Stimulated activated CD4-positive, alpha-beta T cell treated with anti-CD3 and anti-CD28 coated beads, TNF-alpha, amount 100 ng/mL, for 4 hours (primary cell): ENCODE measurements at places on chromosomes 7 and 10.

GRCh38 chr7:17934612-17935240, 5.6 kb downstream of the SNX13 start:
- no peak for DNase-seq

GRCh38 chr7:20543500-20543899, 72.0 kb upstream of the ABCB5 start:
- no peak for DNase-seq

DNA sequence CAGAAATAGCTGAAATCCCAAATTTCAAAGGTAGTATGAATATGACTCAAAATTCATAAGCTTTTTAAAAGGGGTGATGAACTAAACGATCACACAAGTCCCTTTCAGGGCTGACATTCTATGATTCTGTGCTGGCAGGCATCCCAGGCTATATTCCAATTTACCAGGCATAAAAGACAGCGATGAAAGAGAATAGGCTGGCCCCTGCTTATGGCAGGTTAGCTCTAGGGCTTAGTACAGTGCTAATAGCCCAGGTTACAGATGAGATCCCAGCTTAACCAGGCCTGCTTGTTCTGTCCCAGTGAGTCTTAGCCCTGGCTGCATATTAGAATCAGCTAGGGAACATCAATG, 56.4 kb downstream of the CDHR3 start:
- no peak for DNase-seq

DNA sequence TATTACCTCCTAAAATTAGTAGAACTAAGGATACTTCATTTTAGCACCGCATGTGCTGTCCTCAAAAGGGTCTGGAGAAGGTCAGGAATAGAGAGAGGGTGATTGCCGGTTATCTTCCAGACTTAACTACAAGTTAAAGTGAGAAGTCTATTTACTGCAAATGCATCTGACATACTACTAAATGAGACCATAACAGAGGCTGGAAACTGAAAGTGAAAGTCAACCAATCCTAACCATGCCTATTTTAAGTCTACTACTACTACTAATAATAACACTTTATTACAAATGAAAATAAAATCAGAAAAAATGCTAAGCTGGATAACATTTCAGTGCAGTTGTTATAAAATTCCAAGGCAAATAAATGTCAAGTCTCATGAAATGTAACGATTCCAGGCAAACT, 244.7 kb downstream of the KIF20B start:
- DNase-seq, result no peak

GRCh38 chr7:19663816-19664462, 44.9 kb downstream of the POLR1F start:
- DNase-seq, result no peak

- DNase-seq, result peak; percentile 17
Observed at GRCh38 chr10:50540069-50540825, 83.5 kb downstream of the SGMS1 start.

- peak; percentile 92 for DNase-seq
Observed at GRCh38 chr10:31759799-31760626, 168.6 kb downstream of the ARHGAP12 start.

DNA sequence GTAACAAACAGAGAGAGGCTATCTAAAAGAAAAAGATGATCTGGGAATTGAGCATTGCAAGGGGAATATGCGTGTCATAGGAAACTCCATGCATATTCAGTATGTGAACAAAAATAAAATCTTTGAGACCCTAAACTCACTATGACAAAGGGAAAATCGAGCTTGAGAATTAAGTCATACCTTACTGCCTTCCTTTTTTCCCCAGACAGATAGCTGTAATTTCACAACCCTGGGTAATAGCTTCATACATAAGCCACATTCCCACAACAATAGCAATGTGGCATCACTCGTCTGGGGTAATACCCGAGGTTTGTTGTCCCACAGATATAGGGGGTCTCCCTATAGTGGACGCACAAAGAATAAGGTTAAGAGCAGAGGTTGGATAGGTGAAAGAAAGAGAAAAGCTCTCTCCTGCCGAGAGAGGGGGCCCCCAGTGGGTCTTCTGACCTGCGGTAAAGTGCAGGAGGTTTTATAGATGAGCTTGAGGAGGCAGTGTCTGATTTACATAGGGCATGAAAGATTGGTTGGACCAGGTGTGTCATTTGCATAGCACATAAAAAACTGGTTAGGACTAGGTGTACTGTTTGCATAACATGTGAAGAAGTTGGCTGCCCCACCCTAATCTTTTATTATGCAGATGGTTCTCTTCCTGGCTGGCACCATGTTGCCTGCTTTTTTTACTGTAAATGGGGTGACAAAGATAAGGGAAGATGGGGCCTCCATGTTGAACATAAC, 11.6 kb downstream of the CYP3A43 start:
- no peak for DNase-seq

- DNase-seq, result no peak
Observed at GRCh38 chr10:127370601-127371000, 174.2 kb upstream of the INSYN2A start.

GRCh38 chr10:80436446-80437098, 17.5 kb upstream of the TSPAN14 start:
- no peak for DNase-seq

- no peak for DNase-seq
Observed at GRCh38 chr10:5817322-5818047, 4.3 kb upstream of the GDI2 start.
